ENCODE measurements at places on chromosomes 2 and 18.

DNA sequence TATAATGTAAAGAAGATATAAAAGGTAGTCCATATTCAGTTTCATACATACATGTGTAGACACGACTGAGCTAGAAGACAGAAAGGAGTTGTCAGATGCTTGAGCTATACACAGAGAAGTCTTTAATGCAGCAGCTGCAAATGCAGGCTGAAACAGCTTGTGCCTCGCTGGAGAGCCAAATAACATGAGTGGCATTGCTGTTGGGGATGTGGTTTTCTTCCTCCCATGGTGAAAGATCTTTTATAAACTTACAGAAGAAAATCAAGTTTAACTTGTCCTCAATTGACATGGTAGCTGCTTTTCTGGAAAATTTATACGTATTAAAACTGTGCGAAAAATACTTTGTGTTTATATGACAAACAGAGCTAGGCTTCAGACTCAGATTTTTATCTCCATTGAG lies 16.4 kb upstream of the IL1R1 start:
- DNase-seq: no peak

DNA sequence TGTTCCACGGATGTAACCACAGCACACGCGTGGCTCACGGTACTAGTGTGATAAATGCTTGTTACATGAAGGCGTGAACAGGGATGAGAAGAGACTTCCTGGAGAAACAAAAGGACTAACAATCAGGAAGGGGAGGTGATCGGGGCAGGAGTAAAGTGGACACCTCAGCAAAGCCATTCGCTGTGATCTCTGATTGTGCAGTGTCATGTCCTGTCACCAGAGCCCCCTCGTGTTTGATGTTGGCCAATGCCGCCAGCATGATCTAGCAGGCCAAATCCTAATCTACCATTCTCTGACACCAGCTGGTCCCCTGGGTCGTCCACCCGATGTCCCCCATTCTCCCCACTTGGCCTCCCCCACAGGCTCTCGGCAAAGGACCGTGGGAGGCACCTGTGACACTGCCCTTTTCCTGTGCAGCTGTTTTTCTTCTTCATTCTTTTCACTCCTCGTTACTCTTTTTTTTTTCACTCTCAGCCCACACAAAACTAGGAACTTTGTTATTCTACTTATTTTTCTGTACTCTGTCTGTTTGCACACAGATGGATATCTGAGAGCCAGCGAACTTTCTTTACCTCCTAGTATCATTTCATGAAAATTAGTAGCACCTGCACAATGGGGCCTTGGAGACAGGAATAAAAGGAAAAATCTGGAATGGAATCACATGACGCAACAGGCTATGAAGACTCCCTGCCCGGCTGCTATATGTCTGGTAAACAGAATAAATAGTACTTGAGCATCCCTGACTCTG lies 146.8 kb downstream of the TGIF1 start:
- no peak for DNase-seq

GRCh38 chr2:147843391-147843863 lies 1.4 kb upstream of the ACVR2A start:
- DNase-seq: no peak

- no peak for DNase-seq
These were observed 13.9 kb downstream of the RDH14 start for GRCh38 chr2:18546567-18546966.

DNA sequence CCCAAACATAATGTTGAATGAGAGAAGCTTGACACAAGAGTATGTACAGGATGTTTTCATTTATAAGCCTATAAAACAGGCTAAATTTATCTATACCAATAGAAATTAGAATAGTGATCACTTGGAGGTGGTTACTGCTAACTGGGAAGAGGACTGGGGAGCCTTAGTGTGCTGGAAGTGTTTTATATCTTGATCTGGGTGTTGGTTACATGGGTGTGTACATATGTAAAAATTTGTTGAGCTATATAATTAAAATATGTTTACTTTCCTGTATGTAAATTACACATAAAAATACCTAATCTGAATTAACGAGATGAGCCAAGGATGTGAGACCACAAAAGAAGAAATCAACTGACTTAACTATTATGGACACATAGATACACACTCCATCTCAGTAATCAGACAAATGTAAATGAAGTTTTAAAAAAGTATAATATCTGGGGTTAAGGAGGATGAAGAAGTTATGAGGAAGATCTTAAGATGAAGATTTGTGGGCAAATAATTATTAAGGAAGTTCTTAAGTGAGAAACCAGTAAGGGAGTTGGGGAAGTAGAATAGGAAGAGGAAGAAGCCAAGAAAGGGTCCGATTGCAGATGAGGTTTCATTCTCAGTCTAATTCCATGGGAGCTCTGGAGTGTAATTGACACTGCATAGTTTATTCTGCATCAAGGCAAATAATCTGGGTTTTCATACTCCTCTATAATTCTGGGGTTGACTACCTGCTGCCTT lies 32.3 kb upstream of the NABP1 start:
- no peak for DNase-seq

DNA sequence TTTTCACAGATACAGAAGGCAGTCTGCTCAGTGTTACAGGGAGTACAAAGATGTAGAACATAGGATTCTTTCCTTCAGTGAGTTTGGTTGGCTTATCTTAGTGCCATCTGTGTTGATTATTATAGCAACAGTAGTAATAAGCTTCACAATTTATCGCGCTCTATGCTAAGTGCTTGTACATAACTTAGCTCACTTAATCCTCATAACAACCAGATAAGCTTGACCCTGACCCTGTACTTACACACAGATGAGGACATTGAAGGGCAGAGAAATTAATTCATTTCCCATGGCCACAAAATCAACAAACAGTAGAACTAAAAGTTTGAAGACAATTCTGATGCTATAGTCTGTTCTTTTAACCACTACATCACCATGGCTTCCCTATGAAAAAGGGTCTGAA lies 121.8 kb downstream of the SPHKAP start:
- no peak for DNase-seq

GRCh38 chr2:136015699-136016098 lies 30.3 kb upstream of the DARS1 start:
- no peak for DNase-seq

Measured in stimulated activated CD8-positive, alpha-beta memory T cell treated with anti-CD3 and anti-CD28 coated beads, Interleukin-12 subunit alpha, Interleukin-12 subunit beta, amount 100 ng/mL, for 4 hours (primary cell).